Brain microvascular endothelial cell (primary cell): ENCODE measurements at places on chromosomes 4 and X.
A peak's percentile ranks its signal among the peaks of the same experiment; 100 is the strongest.

GRCh38 chr4:38856524-38857337 lies at the start of gene TLR6:
Gene TLR6, minus strand, starts transcription at chr4:38856817. Its CDS starts 27,344 bp downstream, at chr4:38829473.
- DNase-seq = peak; percentile 72

GRCh38 chr4:57037982-57038604 lies 59.4 kb downstream of the POLR2B start:
- no peak for DNase-seq

GRCh38 chr4:184446132-184446658 lies 28.2 kb downstream of the IRF2 start:
- DNase-seq = no peak

GRCh38 chr4:53620956-53621355 lies 29.7 kb upstream of the LNX1 start:
- DNase-seq = no peak

- DNase-seq = no peak
Observed at GRCh38 chr4:86442881-86443280, 83.0 kb upstream of the MAPK10 start.

- DNase-seq = no peak
Observed at GRCh38 chr4:98098764-98099163, 44.5 kb downstream of the STPG2 start.

DNA sequence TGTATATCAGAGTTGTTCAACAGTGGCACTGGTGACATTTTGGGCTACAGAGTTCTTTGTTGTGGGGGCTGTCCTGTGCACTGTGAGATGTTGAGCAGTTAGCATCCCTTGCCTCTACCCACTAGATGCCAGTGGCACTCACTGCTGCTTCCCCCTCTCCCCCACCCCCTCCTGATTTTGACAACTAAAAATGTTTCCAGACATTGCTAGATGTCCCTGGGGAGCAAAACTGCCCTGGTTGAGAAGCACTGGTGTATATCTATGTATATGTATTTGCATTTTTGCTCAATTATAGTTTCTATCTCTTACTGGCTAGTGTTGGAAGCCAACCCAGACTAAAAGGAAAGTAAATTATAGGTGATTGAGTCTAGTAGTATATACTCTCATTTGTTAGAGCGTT lies 2.4 kb downstream of the TMEM131L start:
- DNase-seq = no peak

DNA sequence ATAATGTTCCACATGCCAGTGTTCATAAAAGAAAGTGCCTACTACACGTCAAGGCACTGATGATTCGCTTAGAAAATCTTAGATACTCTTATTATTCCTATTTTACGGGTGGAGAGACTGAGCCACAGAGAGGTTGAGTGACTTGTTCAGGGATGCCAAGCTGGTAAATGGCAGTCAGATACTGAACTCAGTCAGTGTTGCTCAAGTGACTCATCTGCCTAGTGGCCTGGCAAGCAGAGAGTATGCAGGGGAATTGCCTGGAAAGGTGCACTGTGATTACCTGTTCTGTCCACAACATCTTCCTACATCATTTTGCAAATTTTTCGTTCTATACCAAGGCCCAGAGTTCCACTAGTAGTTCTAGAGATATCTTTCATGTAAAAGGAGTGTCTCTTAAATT lies 68.4 kb downstream of the RAPGEF2 start:
- DNase-seq = no peak

DNA sequence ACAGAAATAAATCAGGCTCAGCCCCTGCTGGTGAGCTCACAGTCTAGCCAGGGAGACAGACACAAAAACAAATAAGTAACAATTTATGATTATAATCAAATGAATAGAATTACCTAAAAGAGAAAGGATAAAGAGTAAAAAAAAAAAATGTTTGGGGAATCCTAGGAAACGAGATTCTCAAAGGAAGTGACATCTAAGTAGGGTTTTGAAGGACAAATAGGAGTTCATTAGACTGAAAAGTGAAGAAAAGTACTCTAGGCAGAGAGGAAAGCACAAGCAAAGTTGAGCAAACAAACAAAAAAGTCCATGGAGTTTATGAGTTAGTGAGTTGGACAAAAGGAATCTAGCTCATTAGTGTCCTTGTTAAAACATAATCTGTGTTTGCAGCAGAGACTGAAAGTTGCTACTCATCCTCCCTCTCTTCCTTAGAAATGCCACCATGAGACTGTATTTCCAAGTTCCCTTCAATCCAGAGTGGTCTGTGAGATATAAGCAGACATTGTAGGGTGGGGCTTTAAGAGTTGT lies 145.6 kb downstream of the SPATA18 start:
- DNase-seq = no peak

DNA sequence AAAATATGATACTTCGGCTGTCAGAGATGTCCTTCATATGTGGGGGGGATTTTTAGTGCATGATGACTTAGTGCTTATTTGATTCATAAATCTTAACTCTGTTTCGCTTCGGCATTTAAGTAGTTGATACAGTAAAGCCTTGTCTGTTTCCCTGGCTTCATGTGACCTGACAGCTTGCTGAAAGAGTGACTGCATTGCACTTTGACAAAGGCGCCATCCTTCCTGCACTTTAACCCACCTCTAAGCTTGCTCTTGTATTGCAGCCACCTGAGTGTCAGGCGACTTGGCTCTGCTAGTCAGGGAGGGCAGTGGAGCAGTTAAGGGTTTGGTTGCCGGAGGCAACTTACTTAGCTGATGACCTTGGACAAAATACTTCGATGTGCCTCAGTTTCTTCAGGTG lies 65.5 kb downstream of the PTTG2 start:
- no peak for DNase-seq

DNA sequence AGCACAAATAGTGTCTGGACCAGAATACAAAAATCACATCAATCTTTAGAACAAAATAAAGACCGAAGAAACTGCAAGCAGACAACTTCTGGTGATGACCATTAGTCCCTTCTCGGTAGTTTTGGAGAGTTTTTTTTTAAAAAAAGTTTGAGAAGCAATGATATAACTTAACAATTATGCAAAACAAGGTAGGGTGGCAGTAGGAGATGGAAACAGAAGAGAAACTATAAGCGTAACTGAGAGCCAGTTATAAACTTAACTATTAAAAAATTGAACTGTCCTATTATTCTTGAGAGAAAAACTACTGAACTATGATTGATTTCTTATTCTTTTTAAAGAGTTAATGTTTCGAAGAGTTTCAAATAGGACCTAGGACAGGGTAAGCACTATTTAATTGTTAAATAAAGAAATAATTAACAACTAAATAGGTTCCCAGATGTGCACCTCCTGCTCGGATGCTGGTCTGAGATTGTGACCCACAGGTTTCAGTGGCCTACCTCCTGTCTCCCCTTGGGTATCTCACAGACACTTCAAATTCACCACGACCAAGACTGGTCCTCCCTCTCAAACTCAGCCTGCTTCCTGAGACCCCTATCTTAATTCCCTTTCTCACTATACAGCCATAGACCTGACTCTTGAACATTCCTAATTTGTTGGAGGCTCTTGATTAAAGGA lies 81.3 kb downstream of the LEF1 start:
- DNase-seq = no peak

DNA sequence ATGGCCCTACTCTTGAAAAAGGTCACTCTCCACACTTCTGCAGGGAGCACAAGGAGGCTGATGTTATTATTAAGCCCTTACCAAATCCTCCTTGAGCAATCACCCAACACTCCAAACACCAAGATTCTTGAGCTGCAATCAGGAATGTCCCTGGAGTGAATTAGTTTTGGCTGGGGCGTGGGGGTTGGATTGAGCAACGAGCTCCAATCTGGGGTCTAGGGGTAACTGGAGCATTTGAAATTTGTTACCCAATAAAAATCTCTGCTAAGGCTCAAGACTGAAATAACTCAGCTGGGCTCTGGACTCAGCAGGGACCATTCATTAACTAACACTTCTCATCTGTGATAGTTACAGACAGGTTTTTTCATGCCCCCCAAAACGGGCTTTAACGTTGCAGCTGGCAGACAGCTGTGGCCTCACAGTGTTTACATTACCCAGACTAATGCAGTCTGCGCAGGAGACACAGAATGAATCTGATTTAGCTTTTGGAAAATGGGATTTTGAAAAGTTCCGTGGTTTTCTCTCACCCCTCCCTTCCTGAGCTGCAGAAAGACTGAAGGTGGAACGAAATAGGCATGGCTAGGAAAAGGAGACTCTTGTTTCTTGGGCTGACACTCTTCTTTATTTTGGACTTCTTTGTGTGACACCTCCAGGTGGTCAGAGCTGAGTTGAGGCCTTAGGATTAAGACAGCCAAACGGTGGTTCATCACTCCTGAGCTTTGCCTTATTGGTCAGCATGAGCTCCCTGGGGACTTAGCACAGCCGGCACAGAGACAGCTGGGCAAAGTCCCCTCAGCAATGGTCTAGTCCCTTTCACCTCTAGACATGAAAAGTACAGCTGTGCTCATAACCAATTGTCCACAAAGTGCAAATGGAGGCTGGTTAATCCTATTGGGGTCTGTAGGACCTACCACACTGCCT lies 26.6 kb downstream of the PLAC1 start:
- DNase-seq = no peak

- no peak for DNase-seq
Observed at GRCh38 chr4:40317916-40318658, 17.0 kb upstream of the CHRNA9 start.

- no peak for DNase-seq
Observed at GRCh38 chr4:153618833-153619232, 65.2 kb upstream of the TLR2 start.

DNA sequence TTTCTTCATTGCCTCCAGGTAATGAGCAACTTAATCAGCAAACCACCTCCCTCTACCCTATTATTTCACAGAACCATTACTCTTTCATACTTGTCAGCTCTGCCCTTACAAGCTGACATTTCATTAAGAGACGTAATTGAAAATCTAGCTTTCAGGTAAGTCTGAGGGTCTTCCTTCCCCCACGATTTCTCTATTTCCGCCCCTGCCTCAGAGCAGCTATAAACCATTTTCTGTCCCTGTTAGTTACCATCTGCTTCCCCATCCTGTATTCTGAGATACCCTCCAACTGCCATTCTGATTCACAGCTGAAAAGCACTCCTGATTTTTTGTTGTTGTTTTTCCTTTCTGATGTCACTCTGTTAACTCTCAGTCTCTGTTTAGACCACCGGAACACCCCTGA lies 37.1 kb downstream of the SH3RF1 start:
- no peak for DNase-seq

DNA sequence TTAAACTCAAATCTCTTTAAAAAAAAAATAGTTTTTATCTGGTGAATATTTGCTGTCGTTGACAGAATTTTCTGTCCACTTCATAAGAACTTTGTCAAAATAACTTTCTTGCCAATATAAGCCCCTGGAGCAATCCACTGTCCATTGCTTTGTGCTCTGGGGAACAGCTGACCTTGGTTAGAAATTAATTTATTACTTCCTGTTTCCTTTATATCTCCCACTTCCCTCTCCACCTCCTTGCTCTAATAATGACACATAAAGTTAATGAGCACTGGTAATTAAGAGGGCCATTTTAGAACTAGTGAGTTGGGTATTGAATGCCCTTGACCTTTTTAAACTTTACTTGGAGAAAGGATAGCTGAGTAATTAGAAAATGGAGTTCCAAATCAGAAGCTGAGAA lies 151.3 kb upstream of the LEF1 start:
- DNase-seq = no peak

DNA sequence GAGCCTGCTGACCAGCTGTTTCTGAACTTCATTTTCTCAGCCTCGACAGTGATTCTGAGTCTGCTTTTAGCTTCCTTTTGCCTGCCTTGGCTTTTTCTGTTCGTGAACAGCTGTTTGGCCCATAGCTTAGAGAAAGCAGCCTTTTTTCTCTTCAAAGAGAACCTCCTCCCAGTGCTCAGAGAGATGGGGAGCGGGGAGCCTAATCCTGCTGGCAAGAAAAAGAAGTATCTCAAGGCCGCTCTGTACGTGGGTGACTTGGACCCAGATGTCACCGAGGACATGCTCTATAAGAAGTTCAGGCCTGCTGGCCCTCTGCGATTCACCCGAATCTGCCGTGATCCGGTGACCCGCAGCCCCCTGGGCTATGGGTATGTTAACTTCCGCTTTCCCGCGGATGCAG lies 756 bp downstream of the PABPC5 start:
- DNase-seq = no peak

GRCh38 chr4:10253765-10254164 lies 137.2 kb upstream of the WDR1 start:
- no peak for DNase-seq

GRCh38 chr4:137531986-137532868 lies at the start of gene PCDH18:
Gene PCDH18, minus strand, starts transcription at chr4:137532494. Its CDS starts 406 bp downstream, at chr4:137532088.
- peak; percentile 96 for DNase-seq

GRCh38 chr4:174457468-174457867 lies 64.8 kb downstream of the HPGD start:
- DNase-seq = no peak

- DNase-seq = no peak
Observed at GRCh38 chr4:42672359-42673081, 15.6 kb upstream of the ATP8A1 start.

DNA sequence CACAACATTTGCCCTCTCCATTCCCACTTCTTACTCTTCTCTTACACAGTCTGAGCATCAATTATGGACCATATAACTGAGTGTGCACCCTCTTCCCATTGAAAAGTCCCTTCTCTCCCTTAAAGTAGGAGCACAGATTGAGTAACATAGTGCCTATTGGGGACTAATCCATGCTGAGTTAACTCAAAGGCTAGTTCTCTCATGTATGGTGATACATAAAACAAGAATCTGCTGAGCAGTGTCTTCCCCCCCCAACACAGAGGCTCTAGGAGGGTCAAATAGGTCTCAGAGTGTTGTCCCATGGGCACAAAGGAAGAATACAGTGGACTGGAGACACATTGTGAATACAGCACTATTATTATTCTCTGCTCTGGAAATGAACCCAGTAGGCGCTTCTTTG lies 274.6 kb upstream of the BOD1L1 start:
- no peak for DNase-seq

DNA sequence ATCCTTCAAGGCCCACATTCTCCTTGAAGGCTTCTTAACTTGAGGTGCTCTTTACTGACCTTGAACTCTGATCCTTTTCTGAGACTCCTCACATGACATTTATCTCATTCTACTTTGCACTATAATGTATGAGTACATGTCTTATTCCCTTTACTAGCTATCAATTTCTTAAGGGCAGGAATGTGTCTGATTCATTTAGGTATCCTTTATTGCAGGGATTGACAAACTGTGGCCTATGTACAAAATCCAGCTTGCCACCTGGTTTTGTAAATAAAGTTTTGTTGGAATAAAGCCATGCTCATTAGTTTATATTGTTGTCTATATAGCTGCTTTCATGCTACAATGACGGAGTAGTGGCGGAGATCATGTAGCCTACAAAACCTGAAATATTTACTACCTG lies 36.7 kb downstream of the SLC4A4 start:
- no peak for DNase-seq

DNA sequence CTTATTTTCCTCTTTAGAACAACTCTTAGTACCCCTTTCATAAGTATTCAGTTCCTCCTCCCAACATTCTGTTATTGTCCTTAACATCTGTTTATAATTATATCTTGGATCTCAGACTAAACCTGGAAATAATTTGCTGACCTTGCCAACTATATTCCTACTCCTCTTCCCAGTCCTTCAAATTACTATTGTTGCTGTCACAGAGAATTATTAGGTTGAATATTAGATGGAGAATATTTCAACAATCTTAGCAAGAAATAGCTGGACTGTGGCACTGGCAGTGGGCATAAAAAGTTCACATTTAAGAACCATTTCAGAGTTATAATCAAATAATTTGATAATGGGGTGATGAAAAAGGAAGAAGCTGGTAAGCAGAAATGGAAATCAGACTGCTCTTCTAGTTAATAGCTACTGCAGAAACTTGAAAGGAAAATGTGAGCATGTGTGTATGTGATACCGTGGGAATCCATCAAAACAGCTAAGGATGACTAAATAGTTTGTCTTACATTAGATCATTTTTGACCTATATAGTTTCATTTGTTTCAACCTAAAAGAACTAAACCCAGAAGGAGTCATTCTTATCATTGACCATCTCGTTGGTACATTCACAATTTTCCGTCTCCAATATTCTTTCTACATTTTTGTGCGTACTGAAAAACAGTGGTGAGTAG lies 43.3 kb upstream of the PRDM8 start:
- no peak for DNase-seq
